ENCODE measurements at places on chromosomes 4 and X.

GRCh38 chr4:76702440-76703122 lies 195.4 kb downstream of the SOWAHB start:
- DNase-seq: no peak

- peak; percentile 63 for DNase-seq
Measured at GRCh38 chr4:186144946-186145569, 40.6 kb downstream of the FAM149A start.

DNA sequence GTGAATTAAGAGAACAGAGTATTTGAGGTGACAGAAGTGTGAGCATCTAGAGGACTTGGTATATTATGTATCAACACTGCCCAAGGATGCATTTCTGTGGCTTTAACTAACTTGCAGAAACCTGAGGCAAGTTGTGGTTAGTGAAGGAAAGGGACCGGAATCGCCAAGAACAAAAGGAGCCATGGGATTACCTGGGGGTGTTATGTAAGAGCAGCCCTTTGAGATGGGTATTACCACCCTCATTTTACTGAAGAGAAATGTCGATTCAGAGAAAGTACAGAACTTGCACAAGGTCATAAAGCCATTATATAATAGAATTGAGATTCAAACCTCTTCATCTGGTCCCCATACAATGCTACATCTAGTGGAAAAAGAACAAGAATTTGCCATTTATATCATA lies 14.3 kb downstream of the TENM3 start:
- no peak for DNase-seq

- DNase-seq: peak; percentile 1
Measured at GRCh38 chrX:116499780-116500179, 37.0 kb upstream of the CT83 start.

- DNase-seq: no peak
Measured at GRCh38 chr4:21780148-21780547, 168.4 kb downstream of the KCNIP4 start.

GRCh38 chr4:68732653-68733466 lies 62.4 kb upstream of the UGT2B15 start:
- DNase-seq: no peak

- no peak for DNase-seq
Measured at GRCh38 chr4:48746608-48747362, 33.3 kb downstream of the FRYL start.

All from urothelium cell line (cell line).